Activated CD4-positive, alpha-beta memory T cell treated with anti-CD3 and anti-CD28 coated beads for 36 hours (primary cell): ENCODE measurements at places on chromosomes 16 and 17.

DNA sequence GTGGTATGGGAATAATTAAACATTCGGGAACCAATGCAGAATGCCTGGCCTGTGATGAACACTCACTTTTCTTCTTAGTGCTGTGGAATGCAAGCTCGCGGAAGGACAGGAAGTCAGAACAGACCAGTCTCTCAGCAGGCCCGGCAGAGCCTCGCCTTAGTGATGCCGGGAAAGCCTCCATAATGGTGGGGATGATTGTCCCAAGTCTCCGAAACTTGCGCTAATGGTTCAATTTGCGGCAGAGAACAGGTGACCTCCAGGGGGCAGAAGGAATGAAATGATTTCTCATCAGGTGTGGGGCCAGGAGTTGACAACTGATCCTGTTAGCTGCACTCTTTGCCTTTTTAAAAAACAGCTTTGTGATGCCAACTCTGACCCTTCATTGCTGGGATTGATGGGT lies 170.6 kb downstream of the GSG1L start:
- no peak for DNase-seq

- no peak for DNase-seq
Observed at GRCh38 chr16:12659871-12660270, 143.8 kb downstream of the CPPED1 start.

DNA sequence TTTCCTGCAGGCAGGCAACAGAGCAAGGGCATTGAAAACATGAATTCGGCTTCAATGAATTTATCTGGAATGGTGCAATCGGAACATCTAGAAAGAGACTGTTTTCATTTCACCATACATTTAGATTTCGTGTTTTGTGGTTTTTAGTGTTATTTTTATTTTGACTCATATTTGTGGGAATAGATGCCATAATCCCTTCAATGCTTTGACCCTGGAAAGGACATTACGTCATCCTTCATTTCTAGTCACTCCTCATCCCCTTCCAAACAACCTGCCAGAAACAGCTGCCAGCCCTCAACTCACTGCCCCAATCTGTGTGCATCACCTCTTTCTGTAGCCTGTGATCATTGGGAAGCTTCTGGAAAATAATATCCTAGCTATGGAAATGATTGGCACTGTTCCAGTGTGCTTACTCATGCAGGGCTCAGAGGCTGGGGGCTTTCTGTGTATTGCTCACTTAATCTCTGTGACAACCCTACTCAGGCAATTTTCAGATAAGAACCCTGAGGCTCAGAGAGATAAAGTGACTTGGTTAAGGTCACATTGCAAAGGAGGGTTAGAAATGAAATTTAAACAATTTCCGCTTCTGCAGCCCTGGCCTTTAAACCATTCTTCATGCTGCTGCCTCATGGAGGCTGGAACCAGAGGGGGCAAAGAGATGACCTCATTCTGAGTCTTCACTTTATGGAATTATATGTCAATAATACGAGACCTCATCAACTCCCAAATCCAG lies 9.5 kb upstream of the KSR1 start:
- no peak for DNase-seq

DNA sequence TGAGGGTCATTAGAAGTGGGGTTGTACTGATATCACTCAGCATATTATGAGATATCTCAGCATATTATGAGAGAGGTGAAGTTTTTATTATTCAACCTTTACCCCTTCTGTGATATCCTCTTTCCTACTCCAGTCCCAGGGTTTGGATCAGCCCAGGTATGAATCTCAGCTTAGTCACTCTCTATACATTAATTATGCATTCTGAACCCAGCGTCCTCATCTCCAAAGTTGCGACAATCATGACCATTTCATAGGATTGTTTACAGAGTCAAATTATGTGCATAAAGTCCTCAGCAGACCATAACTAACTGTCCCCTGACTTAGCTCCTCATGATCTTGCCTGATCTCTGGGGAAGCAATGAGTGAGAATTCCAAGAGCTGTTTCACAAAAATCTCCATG lies 20.5 kb upstream of the BLMH start:
- DNase-seq, result no peak

DNA sequence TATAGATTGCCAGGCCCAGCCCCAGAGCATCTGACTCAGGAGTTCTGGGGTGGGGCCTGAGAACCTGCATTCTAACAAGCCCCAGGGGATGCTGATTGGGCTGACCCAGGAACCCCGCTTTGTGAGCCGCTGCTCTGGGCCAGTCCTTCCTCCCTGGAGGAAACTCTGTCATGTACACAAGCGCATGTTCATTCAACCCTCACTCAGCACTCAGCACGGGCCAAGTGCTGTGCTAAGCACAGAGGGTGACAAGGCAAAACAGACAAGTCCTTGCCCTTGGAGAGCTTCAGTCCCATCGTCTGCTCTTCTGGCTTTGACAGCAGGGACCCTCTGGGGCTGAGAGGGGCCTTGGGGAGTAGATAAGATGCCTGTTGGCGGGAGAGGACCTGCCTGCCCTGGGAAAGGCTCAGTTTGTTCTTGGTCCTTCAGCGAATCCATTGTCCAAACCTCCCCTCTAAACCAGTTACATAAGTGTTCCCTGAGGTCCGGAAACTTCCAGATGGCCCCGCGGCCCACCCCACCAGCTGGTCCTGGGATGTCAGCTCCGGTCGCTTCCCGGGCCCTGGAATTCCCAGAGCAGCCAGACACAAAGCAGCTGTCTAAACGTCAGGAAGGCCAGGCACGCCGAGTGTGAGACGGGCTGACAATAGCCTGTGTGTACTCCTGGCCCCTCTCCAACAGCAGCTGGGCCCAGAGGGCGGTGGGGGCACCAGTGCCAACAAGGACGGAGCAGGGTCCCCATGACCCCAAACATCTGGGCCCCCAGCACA lies 88.8 kb downstream of the ZDHHC7 start:
- no peak for DNase-seq

DNA sequence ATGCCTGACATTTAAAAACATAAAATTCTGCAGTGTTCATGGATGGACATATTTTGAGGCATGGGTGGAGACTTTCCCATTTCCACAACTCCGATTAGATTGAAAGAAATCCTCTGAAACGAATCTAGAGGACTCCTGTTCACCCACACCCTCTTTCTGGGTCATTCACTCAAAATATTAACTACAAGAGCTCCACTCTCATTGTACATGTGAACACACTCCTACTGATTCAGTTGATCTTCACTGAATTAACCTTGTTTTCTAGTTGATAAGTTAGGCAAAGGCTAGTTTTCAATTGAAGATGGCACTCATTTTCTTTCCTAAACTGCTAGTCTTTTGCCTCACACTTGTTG lies 44.1 kb downstream of the GRB7 start:
- no peak for DNase-seq

GRCh38 chr16:2472885-2473445 lies 1.9 kb downstream of the NTN3 start:
- DNase-seq, result no peak

DNA sequence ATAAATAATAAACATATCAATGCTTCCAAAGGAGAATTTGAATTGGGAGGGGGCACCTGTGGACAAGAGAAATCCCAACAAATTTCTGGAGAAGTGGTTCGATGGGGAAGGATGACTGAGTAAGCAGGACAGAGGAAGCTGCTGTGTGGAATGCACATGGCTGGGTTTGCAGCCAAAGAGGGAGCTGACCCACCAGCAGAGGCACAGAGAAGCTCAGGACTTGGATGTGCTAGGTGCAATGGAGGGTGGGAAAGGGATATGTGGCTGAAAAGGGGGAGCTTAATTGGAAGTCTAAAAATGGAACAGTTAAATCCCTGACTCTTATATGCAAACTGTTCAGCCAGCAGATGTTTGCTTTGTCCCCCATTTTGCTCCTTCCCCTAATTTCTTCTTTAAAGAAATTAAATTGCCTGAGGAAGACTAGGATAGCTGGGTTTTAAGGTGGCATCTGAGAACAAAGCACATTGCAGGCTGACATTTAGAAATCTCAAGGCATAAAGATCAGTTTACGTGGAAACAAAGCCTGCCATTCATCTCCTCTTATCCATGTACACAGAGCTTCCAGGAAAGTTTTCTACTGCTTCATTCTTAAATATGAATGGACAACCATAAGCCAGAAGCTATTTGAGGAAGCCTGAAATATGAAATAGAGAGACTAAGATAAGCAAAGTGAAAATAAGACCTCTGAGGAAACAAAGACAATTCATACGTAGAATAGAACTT lies 23.0 kb upstream of the TNS4 start:
- no peak for DNase-seq

GRCh38 chr17:69913216-69913615 lies 161.8 kb upstream of the KCNJ16 start:
- DNase-seq, result no peak

DNA sequence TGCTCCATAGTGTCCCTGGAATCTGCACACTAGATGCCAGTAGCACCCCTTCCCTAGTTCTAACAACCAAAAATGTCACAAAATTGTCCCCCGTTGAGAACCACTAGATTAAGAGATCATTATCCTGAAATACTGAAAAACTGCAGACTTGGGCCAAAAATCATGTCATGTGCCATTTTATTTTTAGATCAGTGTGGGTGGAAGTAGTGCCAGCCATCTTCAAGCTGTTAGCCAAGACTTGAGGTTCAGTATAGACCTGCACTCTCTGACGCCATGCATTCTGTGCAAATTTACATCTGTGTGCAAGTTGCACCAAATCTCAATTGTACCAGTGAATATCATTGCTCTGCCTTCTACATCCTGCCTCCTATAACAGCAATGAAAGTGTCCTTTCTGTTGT lies 31.5 kb upstream of the NOL11 start:
- no peak for DNase-seq

- DNase-seq, result no peak
Observed at GRCh38 chr17:76570457-76570856, 15.2 kb downstream of the ST6GALNAC2 start.

DNA sequence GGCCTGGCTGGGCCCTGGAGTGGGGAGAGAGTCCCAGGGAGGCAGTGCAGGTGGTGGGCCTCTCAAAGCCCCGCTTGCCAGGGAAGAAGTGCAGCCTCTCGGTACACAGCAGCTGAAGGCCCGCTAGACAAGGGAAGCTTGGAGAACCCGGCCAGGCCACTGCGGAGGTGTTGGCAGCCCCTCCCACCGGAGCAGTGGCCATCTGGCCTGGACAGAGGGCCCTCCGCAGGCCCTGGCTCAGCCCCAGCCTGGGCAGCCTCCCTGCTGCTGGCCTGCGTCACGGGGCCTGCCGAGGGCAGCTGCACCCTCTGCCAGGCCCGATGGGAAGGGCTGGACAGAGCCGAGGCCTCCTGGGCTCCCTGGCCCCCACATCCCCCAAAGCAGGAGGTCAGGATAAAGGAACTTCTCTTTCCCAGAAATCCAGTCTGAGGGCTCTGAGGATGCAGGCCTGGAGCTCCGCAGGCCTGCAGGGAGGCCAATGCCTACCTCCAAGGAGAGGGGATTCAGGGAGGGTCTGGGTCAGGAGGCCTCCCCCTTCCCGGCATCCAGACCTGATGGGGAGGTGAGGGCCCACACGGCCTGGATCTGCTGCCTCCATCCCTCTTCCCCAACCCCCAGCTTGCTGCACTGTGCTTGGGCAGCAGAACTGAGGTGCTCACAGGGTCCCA lies 4.3 kb downstream of the SPPL2C start:
- no peak for DNase-seq

- DNase-seq, result no peak
Observed at GRCh38 chr16:85474621-85475217, 138.4 kb upstream of the GSE1 start.

- no peak for DNase-seq
Observed at GRCh38 chr17:14831491-14831890, 433.6 kb downstream of the PMP22 start.

- DNase-seq, result no peak
Observed at GRCh38 chr16:24645739-24646645, 83.5 kb upstream of the TNRC6A start.

- DNase-seq, result no peak
Observed at GRCh38 chr16:69057400-69058378, 47.8 kb upstream of the HAS3 start.

- peak; percentile 90 for DNase-seq
Observed at GRCh38 chr16:21708533-21709115, 44.9 kb downstream of the OTOA start.

DNA sequence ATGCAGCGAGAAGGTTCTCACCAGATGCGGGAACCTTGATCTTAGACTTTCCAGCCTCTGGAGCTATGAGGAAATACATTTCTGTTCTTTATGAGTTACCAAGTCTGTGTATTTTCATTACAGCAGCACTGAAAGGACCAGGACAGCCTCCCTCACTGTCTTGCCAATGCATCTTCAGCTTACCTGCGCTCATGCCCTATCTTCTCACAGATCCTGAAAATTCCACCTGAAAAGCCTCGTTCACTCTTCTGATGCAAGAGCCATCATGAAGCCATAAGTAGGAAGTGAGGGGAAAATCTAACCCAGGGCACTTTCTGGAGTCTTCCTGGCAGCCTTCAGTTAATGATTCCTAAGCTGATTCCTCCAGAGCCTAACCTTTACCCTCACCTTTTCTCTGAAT lies 194.0 kb downstream of the SALL1 start:
- no peak for DNase-seq

GRCh38 chr16:66943426-66944053 lies 8.2 kb downstream of the CES2 start:
- no peak for DNase-seq

DNA sequence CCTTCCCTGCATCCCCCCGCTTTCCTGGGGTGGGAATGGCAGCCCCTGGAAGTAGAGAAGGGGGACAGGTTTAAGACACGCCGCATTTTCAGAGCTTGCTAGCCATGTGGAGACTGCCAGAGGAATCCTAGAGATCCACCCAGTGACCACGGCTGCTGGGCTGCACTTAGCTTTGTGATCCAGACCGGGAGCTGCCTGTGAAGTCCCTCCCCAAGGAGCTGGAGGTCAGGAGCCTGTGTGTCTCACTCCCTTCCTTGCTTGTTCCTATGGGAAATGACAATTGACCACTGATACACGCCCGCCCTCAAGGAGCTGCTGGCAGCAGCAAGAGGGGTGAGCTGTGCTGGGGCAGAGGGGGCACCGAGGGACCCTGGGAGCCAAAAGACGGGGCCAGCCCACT lies 73.7 kb downstream of the SREBF1 start:
- no peak for DNase-seq

DNA sequence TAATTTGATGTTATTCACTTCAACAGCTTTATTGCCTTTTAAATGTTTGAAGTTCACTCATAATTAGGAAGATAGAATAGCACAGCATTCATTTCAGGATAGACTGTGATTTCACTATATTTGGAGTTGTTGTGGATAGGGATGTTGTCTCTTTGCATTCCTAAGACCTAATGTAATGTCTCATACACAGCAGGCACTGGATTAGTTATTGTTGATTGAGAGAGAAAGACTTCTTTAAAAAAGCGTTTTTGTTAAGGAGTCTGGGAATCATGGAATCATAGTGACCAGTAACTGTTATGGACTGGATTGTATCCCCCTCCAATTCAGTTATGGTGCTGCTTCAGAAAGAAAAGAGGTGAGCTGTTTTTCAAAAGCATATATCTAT lies 122.0 kb downstream of the USP22 start:
- no peak for DNase-seq

DNA sequence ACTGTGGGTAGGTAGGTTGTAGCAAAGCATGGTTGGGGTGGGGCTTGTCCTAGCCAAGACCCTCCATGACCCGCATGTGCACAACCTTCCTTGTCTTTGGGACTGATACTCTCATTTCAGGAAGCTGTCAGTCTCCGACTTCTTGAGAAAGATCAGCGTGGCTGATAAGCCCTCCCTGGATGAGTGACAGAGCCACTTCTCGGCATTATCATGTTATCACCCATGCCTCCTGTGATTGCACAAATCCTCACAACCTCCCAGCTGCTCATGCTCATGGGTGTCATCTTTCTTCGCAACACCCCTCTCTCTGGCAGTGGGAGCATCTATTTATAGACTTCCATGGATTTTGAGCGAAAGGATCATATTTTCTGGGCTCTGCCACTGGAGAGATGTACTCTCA lies 314.2 kb downstream of the FOXL1 start:
- no peak for DNase-seq
